AML-193 (cell line): ENCODE measurements at places on chromosomes 6 and 20.
A peak's percentile ranks its signal among the peaks of the same experiment; 100 is the strongest.

- peak; percentile 57 for DNase-seq
Observed at GRCh38 chr20:1857466-1857865, 37.7 kb upstream of the SIRPA start.

- DNase-seq: no peak
Observed at GRCh38 chr20:31712564-31713311, 9.9 kb downstream of the BCL2L1 start.

GRCh38 chr6:38131527-38131965, 312.0 kb downstream of the ZFAND3 start:
- DNase-seq: no peak

- no peak for DNase-seq
Observed at GRCh38 chr6:83257791-83258190, 64.6 kb downstream of the RWDD2A start.

- DNase-seq: no peak
Observed at GRCh38 chr20:22473293-22473692, 111.1 kb downstream of the FOXA2 start.

DNA sequence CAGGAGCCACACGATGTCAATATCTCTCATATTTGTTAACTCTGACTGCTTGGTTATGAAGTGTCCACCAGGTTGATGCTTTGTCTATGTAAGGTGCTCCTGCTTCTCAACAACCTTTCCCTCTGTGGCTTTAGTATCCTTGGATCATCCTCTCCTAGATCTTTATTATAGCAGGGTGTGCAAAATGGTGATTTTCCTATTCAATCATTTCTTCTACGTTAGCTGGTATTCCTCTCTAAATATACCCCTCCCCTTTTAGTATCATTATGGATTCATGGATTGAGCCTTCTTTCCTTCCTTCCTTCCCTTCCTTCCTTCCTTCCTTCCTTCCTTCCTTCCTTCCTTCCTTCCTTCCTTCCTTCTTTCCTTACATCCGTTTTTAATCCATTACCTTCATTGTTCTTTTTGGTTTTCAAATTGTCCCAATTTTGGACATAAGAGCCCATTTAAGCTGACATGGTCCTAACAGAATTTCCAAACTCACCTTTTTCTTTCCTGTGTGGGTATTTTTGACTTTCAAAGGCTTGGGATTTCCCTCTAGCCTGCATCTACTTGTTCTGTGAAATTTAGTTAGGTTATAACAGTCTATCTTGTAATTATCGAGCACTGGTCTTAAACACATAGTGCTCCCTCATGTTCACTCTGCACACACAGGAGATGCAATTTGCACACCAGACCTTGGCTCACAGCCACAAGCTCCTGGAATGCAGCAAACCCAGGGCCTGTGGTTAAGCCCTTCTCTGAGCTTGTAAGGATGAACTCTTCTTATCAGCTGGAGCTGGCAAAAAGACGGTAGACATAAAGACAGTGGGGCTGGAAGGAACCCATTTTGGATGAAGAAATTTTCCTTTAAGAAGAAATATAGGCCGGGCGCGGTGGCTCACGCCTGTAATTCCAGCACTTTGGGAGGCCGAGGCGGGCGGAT, 109.9 kb downstream of the SLC24A3 start:
- DNase-seq: no peak

GRCh38 chr6:87430499-87430898, 22.7 kb downstream of the CFAP206 start:
- DNase-seq: no peak

DNA sequence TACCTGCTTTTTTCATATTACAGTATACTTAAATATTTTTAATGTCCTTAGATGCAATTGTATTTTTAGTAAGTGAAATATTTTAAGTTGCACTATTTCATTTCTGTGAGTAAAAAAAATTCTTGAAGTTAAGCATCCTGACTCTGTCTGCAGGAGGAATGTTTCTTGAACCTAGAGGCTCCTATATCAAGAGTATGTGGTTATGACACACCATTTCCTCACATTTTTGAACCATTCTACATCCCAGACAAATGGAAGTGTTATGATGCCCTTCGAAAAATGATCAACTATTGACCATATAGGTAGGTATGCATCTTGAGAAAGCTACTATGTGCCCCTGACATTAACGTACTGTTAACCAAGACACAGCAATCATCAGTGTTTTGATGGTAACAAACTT, 237.0 kb downstream of the BCKDHB start:
- no peak for DNase-seq

GRCh38 chr20:32632461-32633354, 41.0 kb downstream of the C20orf203 start:
- DNase-seq: no peak

DNA sequence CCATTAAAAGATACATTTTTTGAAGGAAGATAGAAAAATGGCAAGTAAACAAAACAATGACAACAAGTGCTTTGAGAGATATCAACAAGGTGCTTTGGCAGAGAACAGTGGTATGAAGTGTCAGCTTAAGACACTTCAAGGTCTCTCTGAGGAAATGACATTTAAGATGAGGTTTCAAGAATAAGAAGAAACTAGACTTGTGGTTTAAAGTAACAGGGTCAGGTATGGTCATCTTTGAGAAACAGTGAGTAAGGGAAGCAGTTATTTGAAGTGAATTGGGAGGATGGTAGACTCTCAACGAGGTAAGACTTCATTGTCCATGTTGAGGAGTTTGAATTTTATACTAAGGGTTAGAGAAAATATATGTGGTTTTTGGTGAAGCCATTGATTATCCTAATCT, 77.8 kb downstream of the SYCP2L start:
- no peak for DNase-seq

DNA sequence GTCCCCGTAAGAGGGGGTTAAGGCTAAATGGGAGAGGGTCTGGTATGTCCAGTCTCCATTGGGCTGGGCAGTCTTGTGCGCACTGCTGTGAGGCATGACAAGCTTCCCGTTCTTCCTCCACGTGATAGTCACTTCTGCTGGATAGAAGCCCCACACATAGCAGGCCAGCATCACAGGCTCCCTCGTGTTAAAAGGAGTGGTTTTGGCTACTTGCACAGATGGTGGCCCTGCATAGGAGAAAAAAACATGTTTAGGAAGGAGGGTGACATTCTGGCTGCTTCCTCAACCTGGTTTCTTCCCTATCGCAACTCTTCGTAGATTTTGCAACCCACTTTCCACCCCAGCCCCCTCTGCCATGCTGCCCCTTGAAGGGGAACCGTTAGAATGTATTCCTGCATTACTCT, 3.6 kb downstream of the HLA-DMB start:
- DNase-seq: peak; percentile 57

DNA sequence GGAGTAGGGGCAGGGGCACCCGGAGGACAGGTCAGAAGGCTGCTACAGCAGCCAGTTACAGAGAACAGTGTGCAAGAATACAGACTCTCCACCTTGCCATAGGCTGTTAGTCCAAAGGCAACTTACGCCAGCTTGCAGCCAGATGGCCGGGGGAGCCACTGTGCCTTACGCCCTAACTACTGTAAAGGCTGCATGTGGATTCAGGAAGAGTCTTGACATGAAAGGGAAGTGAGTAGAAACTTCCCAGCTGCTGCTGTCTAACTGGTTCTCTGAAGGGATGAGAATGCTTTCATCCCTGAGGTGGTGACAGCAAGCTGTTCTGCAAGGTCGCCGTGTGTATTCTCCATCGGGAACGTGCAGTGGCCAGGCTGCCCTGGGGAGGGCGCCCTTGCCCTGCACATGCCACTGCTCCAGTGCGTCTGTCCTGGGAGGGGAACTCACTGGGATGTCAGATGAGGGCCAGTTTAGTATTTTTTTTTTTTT, 46.1 kb downstream of the LYRM4 start:
- DNase-seq: peak; percentile 31

DNA sequence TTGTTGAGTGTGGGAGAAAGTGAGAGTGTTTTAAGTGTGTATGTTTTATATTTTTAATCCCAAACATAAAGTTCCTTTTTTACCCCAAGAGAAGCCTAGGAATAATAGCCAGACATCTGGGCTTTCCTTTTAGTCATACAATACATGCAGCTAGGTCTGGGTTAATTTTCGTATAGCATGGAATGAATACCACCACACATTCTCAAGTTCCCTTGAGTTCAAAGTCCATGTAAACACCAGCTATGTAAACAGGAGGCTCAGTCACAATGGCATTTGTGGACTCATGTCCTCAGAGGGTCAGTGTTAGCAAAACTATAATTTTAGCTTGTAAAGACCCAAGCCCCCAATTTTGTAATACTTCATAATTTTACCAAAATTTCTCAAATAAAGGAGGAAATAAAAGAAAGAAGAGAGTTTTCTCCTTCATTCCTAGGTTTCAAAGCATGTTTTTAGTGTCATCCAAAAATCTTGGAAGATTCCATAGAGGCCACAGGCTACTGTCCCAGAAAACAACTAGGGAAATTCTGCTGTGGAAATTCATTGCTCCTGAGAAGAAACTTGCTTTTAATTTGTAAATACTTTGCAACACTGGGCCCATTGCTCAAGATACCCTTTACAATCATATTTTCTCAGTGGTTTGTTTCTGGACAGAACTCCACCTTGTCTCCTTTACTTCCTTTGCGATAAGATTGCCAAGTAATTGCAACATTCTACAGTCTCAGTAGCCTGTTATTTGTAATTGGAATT, 671.2 kb downstream of the COL12A1 start:
- DNase-seq: no peak

GRCh38 chr20:8344106-8344505, 212.0 kb downstream of the PLCB1 start:
- DNase-seq: no peak

DNA sequence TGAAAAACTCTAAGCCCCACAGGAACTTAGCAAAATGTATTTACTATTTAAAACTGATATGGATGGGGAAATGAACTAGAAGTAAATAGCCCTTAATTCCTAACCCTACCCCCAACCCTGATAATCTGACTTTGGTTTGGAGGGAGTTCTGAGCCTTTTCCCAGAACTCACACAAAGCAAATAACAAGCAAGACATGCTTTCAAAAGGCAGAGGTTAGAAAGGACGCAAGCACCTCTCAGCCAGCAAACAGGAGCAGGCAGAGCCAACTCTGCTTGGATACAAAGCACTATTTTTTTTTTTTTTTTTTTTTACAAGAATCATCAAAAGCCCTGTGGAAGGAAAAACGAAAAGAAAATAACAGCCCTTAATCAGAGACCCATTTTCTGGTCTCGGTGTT, 58.7 kb downstream of the SLC22A23 start:
- DNase-seq: no peak

DNA sequence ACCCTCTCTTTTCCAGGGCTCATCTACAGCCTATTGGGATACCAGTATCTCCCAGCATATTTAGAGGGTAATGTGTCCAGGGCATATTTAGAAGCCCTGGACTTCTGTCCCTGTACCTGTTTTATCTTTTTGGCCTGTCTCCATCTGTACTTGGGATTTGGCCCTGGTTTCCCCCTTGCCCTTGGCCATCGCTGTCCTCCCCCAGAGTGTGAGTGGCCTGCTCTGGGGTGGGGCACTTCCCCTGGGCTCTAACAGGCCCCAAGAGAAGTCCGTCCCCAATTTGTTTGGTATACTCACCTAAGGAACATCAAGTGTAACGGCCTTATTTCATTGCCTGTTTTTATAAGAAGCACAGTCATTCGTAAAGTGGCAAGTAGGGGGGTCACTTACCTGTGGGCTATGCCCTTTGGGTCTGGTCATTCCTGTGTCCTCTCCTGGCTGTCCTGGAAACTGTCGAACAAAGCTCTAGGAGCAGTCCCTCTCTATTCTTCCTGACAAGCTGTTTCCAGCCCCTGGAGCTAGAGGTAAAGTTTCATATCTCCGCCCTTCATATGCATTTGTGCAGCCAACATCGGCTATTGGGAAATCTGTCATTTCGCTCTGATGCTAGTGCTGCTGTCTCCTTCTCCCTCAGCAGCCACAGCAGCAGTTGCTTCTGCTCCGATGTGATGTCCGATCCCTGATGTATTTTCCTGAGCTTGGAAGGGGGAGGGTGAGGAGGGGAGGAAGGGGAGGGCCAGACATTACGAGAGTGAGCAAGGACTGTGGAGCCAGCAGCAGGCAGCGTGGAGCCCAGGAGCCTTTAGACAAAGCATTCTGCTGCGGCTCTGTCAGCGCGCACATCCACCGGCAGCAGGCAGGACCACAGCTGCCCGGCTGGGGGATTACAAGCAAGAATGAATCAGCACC, 83.4 kb downstream of the TCP11 start:
- DNase-seq: no peak

DNA sequence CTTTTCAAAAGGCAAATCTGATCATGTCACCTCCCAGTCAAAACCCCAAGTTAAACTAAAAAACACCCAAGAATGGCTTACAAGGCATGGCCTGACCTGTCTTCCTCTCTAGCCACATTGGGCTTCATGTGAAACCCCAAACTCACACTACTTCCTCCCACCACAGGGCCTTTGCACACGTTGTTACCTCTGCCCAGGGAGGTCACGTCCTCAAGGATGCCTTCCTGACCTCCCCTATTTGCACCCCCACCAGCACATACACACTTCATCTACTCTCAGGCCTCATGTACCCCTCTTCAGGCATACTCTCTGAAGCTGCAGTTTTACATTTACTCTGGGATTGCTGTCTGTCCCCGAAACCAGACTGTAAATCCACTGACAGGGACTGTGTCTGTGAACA, 6.1 kb downstream of the EZR start:
- DNase-seq: no peak

GRCh38 chr6:30071081-30071818, 4.3 kb downstream of the PPP1R11 start:
- no peak for DNase-seq

DNA sequence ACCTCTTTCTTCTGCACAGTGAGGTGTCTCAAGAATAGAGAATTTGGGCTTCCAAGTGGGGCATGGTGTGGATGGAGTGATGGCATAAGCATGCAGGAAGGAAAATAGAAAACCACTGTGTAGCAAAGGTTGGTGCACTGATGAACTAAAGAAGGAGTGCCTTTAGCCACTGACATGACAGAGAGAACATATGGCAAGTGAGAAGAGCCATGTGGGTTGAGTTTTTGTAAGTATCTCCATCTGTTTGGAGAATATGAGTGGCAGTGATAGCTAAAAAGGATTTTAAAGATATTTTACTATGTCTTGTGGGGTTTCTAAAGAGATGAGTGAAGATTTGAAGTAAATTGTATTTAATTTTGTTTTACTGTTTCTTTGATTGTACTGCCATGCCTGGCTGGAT, 160.5 kb upstream of the GRIK2 start:
- DNase-seq: no peak

GRCh38 chr6:47353871-47354270, 44.2 kb upstream of the TNFRSF21 start:
- peak; percentile 94 for DNase-seq

DNA sequence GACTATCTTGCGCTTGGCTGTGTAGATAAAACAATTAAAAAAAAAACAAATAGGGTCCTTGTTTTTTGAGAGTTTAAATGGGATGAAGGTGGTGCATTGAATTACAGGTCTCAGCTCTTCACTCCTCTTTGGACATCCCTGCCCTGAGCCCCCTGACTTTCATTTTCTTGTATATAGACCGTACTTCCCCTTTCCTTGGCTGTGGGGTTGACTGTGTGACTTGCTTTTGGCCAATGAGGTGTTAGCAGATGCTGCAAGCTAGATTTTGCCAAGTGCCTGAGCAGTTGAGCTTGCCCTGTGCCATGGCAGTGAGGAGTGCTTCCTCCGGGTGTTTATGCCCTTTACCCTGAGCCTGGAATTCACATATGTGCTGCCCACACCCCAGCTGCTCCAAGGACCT, 386.1 kb upstream of the ZFP64 start:
- no peak for DNase-seq
